ENCODE measurements at places on chromosomes 3 and 15.

GRCh38 chr3:192577271-192577670 lies 150.1 kb downstream of the FGF12 start:
- no peak for DNase-seq

DNA sequence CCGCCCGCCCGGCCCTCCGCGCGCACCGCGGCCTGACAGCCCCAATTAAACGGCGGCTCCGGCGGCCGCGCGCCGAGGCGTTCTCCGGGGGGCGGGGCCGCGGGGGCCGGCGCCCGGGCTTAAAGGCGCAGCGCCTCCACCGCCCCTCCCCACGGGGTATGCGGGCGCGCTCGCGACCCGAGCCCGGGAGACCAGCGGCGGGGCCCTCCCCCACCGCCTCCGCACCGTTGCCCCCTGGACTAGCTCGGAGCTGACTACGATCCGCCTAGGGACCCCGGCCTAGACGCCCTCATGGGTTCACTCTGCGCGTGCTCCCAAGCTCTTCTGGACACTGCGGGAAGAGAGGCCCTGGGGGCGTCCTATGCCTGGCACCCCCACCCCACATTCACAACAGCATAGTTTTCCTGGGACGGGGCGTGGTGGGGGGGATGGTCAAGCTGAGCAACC lies at the start of gene DUSP7:
DUSP7 (minus strand) TSS at position 51 of the 447 bp plus-strand sequence. CDS start 205 bp downstream, outside the sequence.
- no peak for DNase-seq

GRCh38 chr3:15097891-15098290 lies 1.1 kb downstream of the RBSN start:
- no peak for DNase-seq

DNA sequence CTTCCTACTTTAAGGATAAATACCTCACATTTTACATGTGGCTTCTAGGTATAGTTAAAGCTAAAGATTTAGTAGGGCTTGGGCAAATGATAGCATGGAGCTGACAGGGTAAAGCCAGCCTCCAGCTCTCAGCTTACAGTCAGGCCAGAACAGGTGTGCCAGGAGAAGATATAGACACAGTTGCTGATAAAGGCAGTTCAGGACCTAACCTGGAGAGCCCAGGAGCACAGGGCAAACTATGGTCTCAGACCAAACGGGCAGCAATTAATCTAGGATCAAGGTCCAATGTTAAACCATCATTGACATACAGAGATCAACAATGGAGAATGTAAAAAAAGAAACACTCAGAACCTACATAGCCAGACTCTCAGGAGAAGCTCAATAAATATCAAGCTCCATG lies 4.0 kb downstream of the WDR49 start:
- DNase-seq = no peak

DNA sequence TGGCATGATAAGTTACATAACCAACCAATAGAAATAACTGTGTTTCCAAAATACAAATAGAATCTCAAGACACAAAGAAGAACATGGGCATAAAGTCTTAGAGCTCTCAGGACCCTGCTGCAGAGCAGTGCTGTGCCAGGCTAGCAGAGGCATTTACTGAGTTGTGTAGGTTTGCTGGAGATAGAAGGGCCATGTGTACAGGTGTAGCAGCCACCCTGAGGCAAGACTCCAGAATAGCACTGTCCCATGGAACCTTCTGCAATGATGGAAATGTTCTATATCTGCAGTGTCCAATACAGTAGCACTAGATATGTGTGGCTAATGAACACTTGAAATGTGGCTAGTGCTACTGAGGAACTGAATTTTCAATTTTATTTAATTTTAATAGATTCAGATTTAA lies 267.0 kb upstream of the UMPS start:
- DNase-seq = no peak

- DNase-seq = no peak
Observed at GRCh38 chr3:39251576-39251975, 28.3 kb downstream of the CX3CR1 start.

DNA sequence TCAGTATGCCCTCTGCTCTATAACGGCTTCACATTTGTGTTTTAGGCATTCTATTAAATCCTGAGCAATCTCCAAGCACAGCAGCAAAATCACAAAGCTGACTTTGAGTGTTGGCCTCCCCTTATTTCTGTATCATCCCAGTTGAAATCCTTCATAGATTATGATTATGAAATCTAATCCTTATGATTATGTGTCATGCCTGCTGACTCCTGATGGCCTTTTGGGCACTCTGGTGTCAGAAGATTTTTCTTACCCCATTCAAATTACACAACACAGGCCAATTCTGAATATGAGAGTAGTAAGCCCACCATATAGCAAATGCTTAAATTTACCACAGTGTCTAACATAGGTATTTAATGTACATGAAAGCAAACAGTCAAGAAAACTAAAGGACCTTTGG lies 34.3 kb downstream of the CDV3 start:
- DNase-seq = no peak

- DNase-seq = no peak
Observed at GRCh38 chr3:15360788-15361493, 28.6 kb upstream of the SH3BP5 start.

- no peak for DNase-seq
Observed at GRCh38 chr15:62790546-62790945, 252.0 kb upstream of the TPM1 start.

DNA sequence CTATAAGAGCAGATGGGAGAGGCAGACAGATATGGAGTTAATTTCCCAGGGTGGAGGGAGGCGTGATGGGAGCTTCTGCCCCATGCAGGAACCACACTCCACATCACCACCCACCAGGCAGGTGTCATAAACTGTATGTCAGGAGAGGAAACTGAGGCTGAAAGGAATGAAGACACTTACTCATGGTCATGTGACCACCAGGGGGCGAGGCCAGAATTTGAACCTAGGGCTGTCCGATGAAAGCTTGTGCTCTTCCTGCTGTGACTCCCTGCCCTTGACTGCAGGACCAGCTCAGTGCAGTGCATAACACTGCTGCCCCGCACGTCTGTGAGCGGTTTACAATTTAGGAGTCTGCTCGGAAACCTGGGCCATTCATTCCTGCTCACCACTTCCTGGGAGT lies 28.8 kb downstream of the NUP210 start:
- DNase-seq = no peak

Data from HepG2 (cell line).